Activated naive CD4-positive, alpha-beta T cell (primary cell): ENCODE measurements at places on chromosomes 2 and 18.

GRCh38 chr2:102736110-102736409, 25.8 kb upstream of the TMEM182 start:
- no peak for DNase-seq

DNA sequence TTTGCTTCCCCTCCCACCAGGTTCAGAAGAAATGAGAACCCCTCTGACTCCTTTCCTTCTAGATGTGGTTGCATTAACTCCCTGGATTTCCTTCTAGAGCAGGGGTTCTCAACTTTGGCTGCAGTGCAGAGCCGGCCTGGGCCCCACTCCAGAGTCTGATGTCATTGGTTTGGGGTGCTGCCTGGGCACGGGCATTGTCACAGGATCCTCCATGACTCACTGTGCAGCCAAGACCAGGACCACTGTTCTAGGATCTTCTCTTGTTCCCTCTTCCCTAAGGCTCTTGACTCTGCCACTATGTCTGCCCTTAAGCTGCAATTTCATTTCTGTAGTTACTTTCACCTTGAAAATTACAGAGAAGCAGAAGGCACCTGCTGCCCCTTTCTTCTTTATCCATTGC, 31.8 kb downstream of the TBC1D8 start:
- DNase-seq: no peak

GRCh38 chr2:157305723-157306110, 19.9 kb downstream of the ERMN start:
- DNase-seq: no peak

GRCh38 chr2:101160454-101160853, 9.3 kb upstream of the TBC1D8 start:
- no peak for DNase-seq

- no peak for DNase-seq
These were observed 54.4 kb downstream of the DTNA start for GRCh38 chr18:34764451-34764850.

- DNase-seq: no peak
These were observed 498.5 kb upstream of the SETBP1 start for GRCh38 chr18:44181951-44182747.

DNA sequence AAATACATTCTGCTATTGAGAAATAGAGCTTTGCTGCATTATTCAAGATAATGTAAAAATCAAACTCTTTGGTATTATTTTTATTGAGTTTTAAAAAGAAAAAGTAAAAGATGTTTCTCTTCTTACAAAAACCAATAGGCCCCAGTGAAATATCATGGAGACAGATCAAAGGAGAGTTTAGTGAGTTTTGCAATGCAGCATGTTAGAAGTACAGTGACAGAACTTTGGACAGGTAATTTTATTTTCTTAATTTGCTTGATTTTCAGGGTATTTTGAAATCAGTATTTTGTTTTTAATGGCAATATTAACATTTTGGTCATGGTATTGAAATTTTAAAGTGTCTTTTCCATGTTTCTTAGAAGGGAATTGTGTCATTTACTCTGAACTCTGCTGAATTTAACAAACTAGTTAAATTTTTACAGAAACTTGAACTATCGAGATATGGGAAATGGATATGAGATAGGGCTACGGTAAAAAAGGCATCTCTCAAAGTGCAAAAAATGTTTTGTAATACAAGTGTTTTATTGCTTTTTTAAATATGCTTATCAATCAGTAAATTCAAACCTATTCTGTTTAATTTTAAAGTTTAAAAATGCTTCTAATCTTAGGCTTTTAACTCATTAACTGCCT, 13.8 kb downstream of the DNAJC10 start:
- no peak for DNase-seq

GRCh38 chr18:39647627-39648534, 2082.3 kb upstream of the CELF4 start:
- no peak for DNase-seq

- no peak for DNase-seq
These were observed 132.6 kb downstream of the DDX1 start for GRCh38 chr2:15724235-15724634.

DNA sequence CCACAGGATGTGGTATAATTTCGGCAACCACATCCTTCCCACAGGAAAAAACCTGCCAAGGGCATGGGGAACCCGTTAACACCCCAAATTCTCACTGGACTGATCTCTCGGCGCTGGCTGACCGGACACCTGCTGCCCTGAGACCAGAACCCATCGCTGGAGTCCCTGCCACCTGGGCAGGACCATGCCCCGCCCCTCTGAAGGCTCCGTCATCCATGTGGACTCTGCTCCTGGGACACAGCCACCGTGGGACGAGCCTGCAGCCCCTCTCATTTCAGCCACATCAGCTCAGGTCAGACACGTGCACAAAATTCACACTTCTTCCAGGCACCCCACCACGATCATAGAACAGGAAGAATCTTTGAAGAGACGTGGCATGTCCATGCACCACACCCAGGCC, 108.2 kb downstream of the ZNF516 start:
- no peak for DNase-seq

- DNase-seq: no peak
These were observed 365 bp downstream of the NDUFB3 start for GRCh38 chr2:201072201-201072530.

DNA sequence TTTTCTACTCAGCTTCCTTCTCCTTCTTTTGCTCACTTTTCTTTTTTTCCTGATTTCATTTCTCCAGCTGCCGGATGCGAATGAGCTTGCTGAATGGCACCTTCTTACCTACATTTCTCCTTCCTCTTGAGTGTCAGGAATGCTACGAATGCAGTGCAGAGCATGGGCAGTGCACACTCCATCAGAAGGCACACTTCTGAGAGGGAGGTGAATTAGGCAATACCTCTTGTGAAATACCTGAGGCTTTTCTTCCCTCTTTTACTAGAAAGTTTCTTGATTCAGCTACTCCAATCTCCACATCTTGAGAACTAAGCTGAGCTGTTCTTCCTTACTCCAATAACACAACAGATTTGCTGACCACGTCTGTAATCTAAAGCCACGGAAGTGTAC, 51.1 kb downstream of the PLEKHM3 start:
- DNase-seq: no peak

DNA sequence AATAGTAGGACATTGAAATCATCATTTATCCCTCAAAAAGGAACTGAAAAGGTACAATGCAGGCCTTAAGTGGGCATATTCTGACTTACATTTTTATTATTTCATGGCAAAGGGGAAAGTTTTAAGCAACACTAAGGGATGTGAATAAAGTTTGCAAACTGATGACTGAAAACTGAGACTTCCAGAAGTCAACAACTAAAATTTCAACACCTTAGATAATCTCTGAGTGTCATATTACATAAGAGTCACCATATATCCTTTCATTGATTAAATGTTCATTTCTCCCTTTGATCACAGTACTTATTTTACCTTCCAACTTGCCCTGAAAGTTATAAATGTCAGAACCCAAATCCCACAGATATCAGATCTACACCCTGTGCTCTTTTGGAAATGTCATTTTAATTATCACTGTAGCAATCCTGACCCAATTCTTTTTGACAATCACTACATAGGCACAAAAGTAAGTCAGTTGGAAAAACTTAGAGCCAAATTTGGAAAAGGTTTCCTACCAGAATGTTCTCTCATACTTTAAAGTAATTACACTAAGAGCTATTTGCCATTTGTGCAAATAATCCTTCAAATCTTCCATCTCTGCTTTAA, 44.4 kb upstream of the RNU4ATAC start:
- DNase-seq: no peak

DNA sequence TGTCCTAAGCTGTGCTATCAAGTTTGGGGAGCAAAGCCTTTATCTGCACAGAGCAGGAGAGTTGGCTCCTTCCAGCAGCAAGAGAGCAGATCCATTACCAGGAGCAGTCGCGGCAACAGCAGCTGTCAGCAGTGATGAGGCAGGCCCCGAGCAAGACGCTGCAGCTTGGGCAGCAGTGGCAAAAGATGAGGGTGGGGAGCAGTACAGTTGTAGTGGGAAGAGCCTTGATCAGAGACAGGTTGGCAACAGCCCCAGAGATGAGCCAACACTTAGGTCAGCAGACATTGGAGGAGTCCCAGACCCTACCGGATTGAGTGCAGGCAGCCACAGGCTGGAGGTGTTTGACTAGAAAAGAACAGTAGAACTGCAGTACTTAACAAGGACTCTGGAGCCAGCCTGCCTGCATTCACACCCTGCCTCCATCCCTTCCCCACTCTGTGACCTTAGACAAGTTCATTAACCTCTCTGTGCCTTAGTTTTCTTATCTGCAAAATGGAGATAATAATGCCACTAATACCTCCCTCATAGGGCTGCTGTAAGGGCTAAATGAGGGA, 117.1 kb upstream of the SERTAD2 start:
- no peak for DNase-seq

DNA sequence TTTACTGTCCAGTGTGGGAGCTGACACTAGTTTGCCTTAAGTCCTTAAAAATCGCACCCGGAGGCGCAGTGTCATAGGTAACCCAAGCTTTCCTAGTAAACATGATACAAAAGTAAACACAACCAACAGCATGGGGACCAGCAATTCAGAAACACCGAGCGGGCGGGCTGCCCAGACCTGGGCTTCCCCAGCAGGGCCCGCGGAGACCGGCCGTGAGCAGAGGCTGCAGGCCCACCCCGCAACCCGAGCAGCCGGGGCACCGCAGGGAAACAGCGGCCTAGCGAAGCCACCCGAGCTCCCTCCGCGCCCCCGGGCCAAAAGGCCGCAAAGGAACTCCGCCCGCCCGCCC, 296 bp downstream of the TTC21B start:
- no peak for DNase-seq

DNA sequence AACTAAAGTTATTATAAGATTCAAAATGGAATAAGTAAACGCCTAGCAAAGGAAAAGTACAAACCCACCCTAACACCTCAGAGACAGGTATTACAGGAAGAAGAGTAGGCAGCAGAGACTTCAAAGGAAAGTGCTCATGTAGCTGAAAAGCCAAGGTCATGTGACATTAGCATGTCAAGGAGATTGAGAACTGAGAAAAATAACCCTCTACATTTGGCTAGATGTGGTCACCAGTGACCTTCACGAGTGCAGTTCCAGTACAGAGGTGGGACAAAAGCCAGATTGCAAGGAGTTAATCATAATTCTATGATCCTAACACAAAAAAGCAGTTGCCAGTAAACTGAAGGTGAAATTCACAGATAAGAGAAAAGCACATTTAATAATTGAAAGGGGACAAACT, 252.7 kb downstream of the ZEB2 start:
- DNase-seq: no peak
